SJSA1 (cell line): ENCODE measurements at places on chromosomes 7 and 10. TPM values are rescaled to one million over a fixed set of nuclear protein-coding genes. Genes with fewer than 3 reads are reported as not detected.

Gene POU6F2
- total RNA-seq: not detected in 2 replicates

Gene TEX36
- total RNA-seq: not detected in 2 replicates

GRCh38 chr10:111017098-111017497 lies 59.7 kb upstream of the ADRA2A start:
- H3K36me3 ChIP-seq: peaks cover 4% of the 10 kb centered on the region; the same call in 1 of the 2 replicates
- no peak overlapping the region for H3K4me3 ChIP-seq
- no peaks in the 10 kb centered on the region for H3K27me3 ChIP-seq
- no peak for DNase-seq
- no peak overlapping the region for H3K27ac ChIP-seq
- H3K4me1 ChIP-seq: no peaks in the 10 kb centered on the region

DNA sequence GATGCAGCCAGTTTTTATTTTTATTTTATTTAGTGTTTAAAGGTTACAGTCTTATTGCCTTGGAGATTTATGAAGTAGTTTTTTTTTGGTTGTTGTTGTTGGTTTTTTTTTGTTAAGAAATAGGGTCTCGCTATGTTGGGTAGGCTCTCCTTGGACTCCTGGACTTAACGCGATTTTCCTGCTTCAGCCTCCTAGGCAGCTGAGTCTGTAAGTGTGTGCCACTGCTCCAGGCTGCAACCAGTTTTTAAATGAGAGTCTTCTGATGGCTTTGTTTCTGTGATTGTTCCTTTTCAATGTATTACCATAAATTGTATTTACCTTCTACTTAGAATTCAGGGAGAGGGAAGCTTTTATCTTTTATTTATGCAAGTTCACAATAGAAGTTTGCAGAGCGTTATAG lies 62.8 kb downstream of the BICC1 start:
- H3K4me1 ChIP-seq: peaks cover 3% of the 10 kb centered on the region; the same call in 1 of the 2 replicates
- no peak overlapping the region for H3K4me3 ChIP-seq
- no peaks in the 10 kb centered on the region for H3K36me3 ChIP-seq
- no peaks in the 10 kb centered on the region for H3K27me3 ChIP-seq
- no peak for DNase-seq
- H3K27ac ChIP-seq: no peak overlapping the region

GRCh38 chr10:118792526-118792925 lies 37.8 kb upstream of the CACUL1 start:
- H3K4me3 ChIP-seq: no peak overlapping the region
- no peaks in the 10 kb centered on the region for H3K4me1 ChIP-seq
- H3K27ac ChIP-seq: no peak overlapping the region
- peaks cover 2% of the 10 kb centered on the region for H3K27me3 ChIP-seq
- no peak for DNase-seq
- no peaks in the 10 kb centered on the region for H3K36me3 ChIP-seq

- no peaks in the 10 kb centered on the region for H3K27me3 ChIP-seq
- no peak for DNase-seq
- no peak overlapping the region for H3K4me3 ChIP-seq
- H3K36me3 ChIP-seq: no peaks in the 10 kb centered on the region
These were observed 5.1 kb upstream of the SP4 start for GRCh38 chr7:21422751-21423150.

GRCh38 chr10:1367938-1368841 lies 312.0 kb downstream of the WDR37 start:
- peak; percentile 17 for DNase-seq
- no peaks in the 10 kb centered on the region for H3K36me3 ChIP-seq
- no peak overlapping the region for H3K27ac ChIP-seq
- H3K4me1 ChIP-seq: no peaks in the 10 kb centered on the region
